SW 1271 (cell line): ENCODE measurements at places on chromosomes 2 and 18.
A peak's percentile ranks its signal among the peaks of the same experiment; 100 is the strongest.

- DNase-seq, result no peak
Measured at GRCh38 chr2:241865957-241866789, 3.4 kb upstream of the RTP5 start.

- DNase-seq, result no peak
Measured at GRCh38 chr2:60844105-60844504, 37.3 kb upstream of the REL start.

DNA sequence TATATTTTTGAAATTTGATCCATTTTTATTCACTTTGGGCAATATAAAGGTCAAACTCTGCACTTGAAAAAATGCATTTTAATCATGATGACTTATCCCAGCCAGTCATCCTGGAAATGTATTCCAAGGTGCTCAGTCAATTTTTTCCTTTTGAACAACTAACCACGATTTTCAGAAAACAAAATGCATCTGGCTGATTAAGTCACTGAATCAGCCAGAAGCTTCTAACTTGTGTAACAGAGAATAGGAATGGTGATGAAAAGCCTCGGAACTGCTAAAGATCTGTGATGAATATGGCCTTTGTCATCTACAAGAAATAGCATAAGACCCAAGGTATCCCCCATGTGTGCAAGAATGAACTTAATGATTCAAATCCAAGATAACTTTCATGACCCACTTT is 572.7 kb downstream of the EPHA4 start:
- no peak for DNase-seq

DNA sequence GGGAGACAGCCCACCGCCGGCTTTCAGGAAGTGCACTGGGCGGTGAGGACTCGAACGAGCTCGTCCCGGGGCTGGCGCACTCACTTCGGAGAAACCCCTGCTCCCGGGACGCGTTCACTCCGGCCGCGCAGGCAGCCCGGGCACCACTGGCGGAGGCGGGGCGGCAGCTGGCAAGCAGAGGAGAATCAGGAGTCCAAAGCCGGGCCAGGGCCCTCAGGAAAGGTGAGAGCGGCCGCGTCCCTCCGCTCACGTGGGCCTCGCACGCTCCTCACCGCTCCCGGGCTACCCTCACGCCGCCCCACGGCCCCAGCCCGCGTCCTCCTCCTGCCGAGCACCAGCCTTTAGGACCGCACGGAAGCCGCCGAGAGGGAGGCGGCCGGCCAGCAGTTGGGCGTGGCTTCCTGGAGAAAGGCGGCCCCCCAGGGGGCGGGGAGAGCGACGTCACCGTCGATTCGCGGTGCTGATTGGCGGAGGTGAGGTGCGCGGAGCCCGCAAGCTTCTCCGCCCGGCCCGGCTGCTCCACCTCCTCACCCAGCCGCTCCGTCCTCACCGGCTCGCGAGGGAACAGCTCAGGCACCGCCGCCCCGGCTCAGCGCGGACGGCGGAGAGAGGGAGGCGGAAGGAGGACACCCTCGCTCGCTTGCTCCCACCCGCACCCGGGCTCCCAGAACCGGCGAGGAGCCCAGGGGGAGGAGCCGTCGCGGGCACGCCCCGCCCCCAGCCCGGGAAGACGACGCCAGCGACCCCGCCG is at the start of gene ZCCHC2:
Gene ZCCHC2 (plus strand): TSS at position 522 of the 751 bp plus-strand sequence. CDS start 400 bp downstream, outside the sequence.
- DNase-seq, result peak; percentile 79

DNA sequence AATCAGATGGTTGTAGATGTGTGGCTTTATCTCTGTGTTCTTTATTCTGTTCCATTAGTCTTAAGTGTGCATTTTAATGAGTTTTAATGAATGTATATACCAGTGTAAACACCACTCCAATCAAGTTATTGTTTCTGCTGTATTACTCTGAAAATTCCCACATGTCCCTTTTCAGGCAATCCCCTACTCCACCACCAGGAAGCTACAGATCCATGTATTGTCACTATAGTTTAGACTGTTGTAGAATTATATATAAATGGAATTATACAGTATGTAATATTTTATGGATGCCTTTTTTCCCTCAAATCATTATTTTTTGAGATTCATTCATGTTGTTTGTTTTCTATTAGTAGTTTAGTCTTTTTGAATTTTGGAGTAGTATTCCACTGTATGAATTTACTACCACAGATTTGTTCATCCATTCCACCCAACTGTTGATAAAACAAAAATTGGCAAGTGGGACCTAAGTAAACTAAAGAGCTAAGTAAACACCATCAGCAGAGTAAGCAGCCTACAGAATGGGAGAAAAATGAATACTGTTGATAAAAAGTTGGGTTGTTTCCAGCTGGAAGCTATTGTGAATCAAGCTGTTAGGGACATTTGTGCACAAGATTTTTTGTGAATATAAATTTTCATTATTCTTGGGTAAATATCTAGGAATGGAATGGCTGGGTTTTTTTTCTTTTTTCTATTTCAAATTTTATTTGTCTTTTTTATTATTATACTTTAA is 262.0 kb downstream of the CAMKMT start:
- no peak for DNase-seq

- DNase-seq, result no peak
Measured at GRCh38 chr2:158144914-158145625, 43.4 kb downstream of the UPP2 start.

DNA sequence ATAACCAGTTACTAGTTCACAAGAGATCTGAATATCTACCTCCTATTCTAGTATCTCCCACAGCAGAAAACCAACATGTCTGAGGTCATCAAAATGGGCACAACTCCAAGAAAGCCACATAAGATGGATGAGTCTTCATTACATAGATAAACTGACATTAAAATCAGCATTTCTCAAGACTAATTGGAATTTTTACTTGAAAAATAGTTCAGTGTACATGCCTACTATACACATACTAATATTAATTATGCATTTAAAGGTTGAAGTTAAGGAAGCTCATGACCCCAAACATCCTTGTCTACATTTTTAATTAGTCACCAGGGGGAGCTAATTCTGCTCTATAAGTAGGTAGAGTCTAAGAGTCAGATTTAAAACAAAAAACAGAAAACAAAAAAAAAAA is 41.9 kb downstream of the ZNF521 start:
- DNase-seq, result no peak

DNA sequence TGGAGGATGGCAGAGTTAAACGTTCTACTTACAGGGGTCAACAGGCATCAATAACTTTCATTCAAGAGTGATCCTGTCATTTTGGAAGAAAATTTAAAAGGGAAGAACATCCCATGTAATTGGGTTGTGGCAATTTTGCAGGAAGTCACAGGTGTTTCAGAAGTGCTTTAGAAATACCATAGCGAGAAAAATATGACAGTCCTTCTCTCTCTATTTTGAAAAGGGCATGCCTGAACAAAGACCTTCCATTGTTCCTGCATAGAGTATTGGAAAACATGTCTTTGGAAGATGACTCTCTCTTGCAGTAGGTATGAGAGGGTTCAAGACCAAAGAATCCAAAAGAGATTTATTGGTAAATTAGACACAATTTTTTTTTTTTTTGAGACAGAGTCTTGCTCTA is 81.8 kb upstream of the SERTAD2 start:
- DNase-seq, result no peak

GRCh38 chr2:241514986-241515737 is 6.8 kb upstream of the STK25 start:
- DNase-seq, result no peak

DNA sequence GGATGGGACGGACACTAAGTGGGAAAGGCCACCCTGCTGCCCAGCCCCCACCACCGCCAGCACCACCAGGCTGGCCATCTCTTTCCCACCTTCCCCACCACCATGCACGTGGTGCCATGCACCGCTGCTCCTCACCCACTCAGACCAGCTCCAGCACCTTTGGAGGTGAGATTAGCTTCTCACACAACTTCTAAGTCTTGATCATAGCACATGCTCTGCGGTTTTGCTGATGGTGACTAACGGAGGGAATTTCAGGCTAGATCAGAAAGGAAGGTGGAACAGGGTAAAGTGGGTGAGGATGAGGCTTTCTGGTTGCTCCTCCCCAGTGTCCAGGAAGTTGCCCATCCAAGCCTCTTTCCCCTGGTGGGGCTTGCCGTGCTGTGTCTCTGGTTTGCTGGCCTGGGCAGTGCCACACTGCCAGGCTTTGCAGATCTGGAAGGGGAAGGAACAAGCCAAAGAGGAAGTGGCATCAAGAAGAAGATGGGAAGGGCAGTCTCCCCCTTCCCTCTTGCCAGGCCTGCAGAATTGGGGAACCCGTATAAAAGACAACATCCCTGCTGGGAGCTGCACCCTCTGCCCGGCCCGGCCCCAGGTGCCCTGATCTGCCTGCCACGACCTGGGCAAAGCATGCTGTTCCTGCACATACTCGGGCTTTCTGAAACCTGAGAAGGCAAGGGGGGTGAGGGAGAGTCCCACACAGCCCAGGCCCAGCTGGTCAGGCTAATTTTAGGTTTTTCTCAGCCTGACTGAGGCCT is 44.3 kb upstream of the CAB39 start:
- DNase-seq, result no peak

GRCh38 chr18:5456577-5457461 is 87.0 kb downstream of the EPB41L3 start:
- DNase-seq, result no peak

- no peak for DNase-seq
Measured at GRCh38 chr2:109226128-109226527, 97.1 kb downstream of the SH3RF3 start.

- DNase-seq, result no peak
Measured at GRCh38 chr2:10533811-10534321, 85.7 kb upstream of the ODC1 start.

DNA sequence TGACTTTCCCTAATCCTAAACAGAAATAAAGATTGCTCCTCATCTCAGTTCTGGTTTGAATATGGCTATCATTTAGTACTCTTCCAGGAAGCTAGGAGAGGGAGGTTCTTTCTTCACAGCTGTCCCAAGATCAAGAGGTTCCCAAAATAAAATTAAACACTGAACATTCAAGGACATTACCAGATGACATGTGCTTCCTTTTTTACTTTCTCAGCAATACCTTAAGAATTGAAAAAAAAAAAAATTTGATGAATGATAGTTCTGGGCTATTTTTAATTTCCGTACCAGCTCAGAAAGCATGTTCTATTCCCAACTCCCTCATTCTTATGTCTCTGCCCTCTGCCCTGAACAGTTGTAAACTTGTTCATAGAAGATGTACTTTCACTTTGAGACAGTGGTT is 61.7 kb upstream of the MYL1 start:
- no peak for DNase-seq
